ENCODE measurements at places on chromosomes 3 and 15. TPM values are rescaled to one million over a fixed set of nuclear protein-coding genes. Genes with fewer than 3 reads are reported as not detected.

- H3K4me1 ChIP-seq: peaks cover 8% of the 10 kb centered on the region
- peaks cover 52% of the 10 kb centered on the region for H3K27me3 ChIP-seq
- DNase-seq: no peak
- no peak overlapping the region for H3K4me3 ChIP-seq
These were observed 8.2 kb downstream of the GP5 start for GRCh38 chr3:194390835-194391234.

DNA sequence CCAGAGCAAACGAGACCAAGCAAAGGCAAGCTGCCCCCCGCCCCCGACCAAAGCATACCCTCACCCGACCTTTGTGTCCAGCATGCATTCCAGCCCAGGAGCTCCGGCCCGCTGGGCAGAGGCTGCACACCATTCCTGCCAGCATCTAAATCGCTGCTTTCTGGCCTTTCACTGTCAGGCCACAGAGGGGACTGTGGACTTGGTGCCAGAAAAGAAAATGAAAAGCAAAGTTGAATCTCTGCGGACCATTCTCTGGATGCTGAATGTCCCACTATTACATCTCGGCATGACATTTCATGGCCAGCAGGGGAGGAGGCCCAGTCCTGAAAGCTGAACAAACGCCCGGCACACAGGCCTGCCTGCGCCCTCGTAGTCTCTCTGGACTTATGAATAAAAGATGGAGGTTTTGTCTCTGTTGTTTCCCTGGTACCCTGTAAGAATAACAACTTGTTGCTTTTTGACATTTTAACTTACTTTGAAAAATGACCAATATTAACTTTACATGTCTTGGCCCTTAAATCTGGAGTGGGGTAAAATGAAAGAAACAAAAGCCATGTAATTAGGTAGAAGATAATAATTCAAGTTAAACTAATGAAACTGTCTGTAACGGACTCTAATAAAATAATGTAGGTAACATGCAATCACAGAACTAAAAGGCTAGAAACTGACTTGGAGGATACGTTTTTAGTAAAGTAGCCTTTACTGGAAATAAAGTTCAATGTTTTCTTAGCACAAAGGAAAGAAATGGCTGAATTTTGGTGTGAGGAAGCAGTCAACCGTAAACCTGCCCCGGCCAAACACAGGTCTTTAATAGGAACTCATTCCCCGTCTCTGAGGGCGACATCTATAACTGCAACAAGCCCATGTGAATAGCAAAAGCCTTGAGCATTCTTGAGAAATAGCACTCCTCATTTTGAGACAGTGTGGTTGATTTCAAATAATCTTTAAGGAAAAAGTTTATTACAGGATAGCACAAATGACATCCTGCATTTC lies 12.7 kb downstream of the IL17RD start:
- no peak overlapping the region for H3K27ac ChIP-seq
- H3K36me3 ChIP-seq: no peaks in the 10 kb centered on the region
- H3K4me3 ChIP-seq: no peak overlapping the region
- no peaks in the 10 kb centered on the region for H3K4me1 ChIP-seq

DNA sequence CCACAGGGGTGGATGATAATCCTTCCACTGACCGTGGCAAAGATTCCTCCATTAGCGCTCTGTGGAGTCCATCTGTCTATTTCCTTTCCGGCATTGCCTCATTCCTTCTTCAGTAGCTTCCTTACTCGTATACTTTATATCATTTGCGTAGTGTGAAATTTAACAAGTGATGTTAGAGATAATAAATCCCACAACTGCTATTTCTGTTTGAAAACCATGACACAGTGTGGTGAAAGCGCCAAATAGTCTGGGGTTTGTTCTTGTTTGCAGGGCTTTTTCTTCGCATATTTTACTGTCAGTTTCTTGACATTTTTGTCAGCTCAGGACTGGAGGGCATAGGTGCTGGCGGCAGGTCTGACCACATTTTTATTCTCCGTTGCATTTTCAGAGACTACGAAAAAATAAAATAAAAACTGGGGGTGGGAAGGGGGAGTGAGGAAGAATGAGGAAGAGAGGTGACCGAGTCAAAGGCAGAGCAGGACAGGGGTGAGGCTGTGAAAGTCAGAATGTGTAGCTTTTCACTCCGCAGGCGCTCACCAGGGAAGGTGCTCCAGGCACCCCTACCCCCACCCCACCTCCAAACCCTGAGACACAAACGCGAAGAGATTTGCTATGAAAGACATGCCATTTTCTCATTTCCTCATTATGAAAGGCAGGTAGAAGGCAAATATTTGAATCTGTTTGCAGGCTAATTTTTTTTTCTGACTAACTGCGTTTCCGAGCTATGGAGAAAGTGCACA lies 965.0 kb downstream of the MCTP2 start:
- DNase-seq: no peak
- H3K4me3 ChIP-seq: no peak overlapping the region
- H3K27ac ChIP-seq: no peak overlapping the region
- H3K36me3 ChIP-seq: peaks cover 6% of the 10 kb centered on the region
- peaks cover 25% of the 10 kb centered on the region for H3K27me3 ChIP-seq

DNA sequence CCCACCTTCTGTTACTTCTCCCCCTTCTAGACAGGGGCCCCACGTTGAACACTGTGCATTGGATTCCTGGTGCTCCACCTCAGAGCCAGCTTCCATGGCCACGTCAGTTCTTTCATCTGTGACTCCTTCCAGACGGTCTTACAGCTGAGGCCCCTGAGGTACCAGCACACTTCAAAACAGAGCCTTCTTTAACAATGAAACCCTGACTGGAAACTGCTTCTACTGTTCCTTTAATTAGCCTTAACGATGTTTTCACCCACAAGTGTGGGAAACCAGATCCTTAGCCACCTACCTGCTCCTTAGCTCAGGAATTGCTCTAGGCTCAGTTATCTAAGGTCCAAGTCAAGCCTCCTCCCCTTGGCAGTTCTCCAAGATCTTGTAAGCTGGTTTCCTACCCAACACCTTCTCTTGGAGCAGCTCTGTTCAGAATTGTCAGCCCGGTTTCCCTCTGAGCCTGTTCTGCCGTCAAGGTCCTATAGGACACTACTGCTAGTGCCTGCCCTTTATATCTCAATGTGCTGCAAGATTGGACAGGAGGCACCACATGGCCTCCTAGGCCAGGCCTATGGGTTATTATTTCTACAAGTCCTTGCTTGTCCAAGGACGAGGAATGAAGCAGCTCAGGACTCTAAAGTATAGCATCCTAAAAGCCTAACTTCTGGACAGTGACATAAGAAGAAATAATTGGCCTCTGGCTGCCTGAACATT lies 80.7 kb downstream of the FMN1 start:
- no peak overlapping the region for H3K4me3 ChIP-seq
- no peak overlapping the region for H3K27ac ChIP-seq
- DNase-seq: no peak
- H3K36me3 ChIP-seq: no peaks in the 10 kb centered on the region

- no peaks in the 10 kb centered on the region for H3K36me3 ChIP-seq
- no peak overlapping the region for H3K27ac ChIP-seq
- H3K4me1 ChIP-seq: no peaks in the 10 kb centered on the region
- H3K4me3 ChIP-seq: no peak overlapping the region
- no peak for DNase-seq
These were observed 255.8 kb downstream of the MFSD1 start for GRCh38 chr3:159057621-159058020.

Gene DAZL
- not detected for total RNA-seq

DNA sequence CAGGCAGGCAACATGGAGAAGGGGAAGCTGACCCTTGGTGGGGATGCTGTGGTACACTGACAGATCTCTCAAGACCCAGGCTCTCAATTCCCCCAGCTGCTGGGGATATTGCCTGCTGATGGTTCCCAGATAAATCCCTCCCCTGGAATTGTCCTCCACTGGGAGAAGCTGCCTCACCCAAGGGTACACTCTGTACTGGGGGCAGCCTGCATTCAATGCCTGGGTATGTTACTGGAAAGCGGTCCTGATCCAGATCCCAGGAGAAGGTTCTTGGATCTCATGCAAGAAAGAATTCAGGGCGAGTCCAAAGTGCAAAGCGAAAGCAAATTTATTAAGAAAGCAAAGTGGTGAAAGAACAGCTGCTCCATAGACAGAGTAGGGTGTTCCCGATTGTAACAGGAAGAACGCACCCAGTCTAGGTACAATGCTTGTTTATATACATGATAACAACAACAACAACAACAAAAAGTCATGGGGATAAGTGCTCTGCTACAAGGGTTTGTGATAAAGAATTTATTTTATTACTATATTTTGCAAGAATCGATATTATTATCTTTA lies 591.5 kb upstream of the ADAMTS9 start:
- H3K27me3 ChIP-seq: no peaks in the 10 kb centered on the region
- no peaks in the 10 kb centered on the region for H3K36me3 ChIP-seq
- H3K4me3 ChIP-seq: no peak overlapping the region
- H3K27ac ChIP-seq: no peak overlapping the region
- H3K4me1 ChIP-seq: no peaks in the 10 kb centered on the region
- no peak for DNase-seq

Gene CFAP44
- 11.5 TPM for total RNA-seq

GRCh38 chr3:153032891-153033290 lies 129.1 kb upstream of the RAP2B start:
- H3K27ac ChIP-seq: no peak overlapping the region
- peaks cover 25% of the 10 kb centered on the region for H3K27me3 ChIP-seq
- H3K36me3 ChIP-seq: no peaks in the 10 kb centered on the region
- H3K4me3 ChIP-seq: no peak overlapping the region
- no peak for DNase-seq

DNA sequence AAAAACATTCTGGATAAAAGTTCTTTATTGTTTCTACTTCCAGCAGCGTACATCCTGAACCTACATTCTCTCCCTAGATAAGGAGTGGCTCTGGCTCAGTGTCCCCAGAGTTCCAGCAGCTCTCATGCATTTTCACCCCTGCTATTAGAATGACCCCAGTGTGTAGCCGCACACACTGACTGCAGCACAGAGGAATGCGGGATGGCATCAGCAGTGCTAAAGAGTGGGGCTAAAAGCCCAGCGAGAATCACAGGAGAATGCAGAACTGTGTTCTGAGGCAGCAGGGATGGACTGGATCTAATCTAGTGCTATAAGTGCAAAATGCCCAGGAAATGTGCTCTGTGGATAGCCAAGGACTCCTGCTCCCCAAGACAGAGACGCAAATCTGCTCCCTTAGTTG lies 66.4 kb upstream of the TJP1 start:
- DNase-seq: no peak
- H3K36me3 ChIP-seq: no peaks in the 10 kb centered on the region
- no peaks in the 10 kb centered on the region for H3K4me1 ChIP-seq
- H3K27ac ChIP-seq: no peak overlapping the region
- peaks cover 27% of the 10 kb centered on the region for H3K27me3 ChIP-seq

DNA sequence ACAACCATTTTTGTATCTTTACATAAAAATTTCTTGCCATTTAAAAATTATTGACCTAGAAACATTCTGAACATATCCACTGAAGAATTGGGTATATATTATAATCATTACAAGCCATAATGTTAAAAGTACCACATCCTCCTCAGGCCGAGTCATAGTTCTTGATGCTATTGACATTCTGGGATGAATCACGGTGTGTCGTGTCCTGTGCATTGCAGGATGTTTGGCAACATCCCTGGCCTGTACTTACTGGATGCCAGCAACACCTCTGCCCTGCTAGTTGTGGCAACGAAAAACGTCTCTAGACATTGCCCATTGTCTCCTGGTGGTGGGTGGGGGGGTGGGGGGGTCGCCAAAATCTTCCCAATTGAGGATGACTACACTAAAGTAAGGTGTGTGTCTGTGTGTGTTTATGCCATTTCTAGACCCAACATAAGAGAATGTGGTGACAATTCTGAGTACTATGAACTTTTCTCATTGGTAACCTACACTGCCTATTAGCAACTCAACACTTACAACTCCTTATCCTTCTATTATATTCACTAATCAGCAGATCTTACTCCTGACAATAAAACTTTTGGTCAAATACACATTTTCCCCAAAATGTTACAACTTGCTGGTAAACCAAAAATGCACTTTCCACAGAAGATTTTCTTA lies 471.6 kb downstream of the FOXP1 start:
- H3K4me3 ChIP-seq: peak overlapping the region; percentile 37
- DNase-seq: peak; percentile 69
- peaks cover 51% of the 10 kb centered on the region for H3K4me1 ChIP-seq

Gene REC114
- not detected for total RNA-seq

Gene SLC15A2
- total RNA-seq: 5.3 TPM

GRCh38 chr15:80389370-80389769 lies 14.8 kb upstream of the ARNT2 start:
- no peaks in the 10 kb centered on the region for H3K36me3 ChIP-seq
- DNase-seq: no peak
- H3K27me3 ChIP-seq: peaks cover 17% of the 10 kb centered on the region

DNA sequence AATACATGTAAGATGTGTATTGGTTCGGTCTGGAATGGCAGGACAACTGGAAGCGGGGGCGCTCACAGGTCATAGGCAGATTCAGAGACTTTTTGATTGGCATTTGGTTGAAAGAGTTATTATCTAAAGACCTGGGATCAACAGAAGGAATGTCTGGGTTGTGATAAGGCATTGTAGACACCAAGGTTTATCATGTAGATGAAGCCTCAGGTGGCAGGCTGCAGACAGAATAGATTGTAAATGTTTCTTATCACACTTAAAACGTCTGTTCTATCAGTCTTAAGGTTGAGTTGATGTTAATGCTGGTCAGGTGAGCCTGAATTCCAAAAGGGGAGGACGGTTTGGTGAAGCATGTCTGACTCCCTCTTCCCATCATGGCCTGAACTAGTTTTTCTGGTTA lies 295.9 kb upstream of the PROK2 start:
- no peak for DNase-seq
- peaks cover 6% of the 10 kb centered on the region for H3K36me3 ChIP-seq
- H3K27me3 ChIP-seq: peaks cover 2% of the 10 kb centered on the region
- no peak overlapping the region for H3K27ac ChIP-seq
- H3K4me3 ChIP-seq: no peak overlapping the region

Gene ZNF501
- 3.2 TPM for total RNA-seq

DNA sequence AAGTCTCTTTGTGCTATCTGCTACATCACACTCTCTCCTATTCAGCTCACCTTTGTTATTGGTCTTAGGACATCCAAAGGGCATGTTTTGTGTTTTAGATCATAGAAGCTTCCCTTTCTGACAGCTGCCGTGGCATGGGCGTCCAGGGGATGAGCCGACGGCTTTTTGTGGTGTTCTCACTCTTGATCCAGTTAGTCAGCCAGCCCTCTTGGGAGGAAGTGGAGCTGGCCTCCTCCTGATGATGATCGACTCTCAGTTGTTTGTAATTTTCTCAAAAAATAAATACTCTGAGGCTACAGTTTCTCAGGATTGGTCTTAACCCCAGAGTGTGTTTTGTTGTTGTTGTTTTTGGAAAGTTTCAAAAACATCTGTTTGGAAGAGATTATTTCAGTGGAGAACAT lies 34.4 kb downstream of the BOC start:
- H3K36me3 ChIP-seq: no peaks in the 10 kb centered on the region
- DNase-seq: no peak
- H3K4me1 ChIP-seq: peaks cover 42% of the 10 kb centered on the region

Gene LINGO1
- total RNA-seq: not detected

GRCh38 chr3:37779289-37780152 lies 82.2 kb upstream of the CTDSPL start:
- DNase-seq: no peak
- H3K4me1 ChIP-seq: no peaks in the 10 kb centered on the region
- H3K36me3 ChIP-seq: no peaks in the 10 kb centered on the region
- peaks cover 6% of the 10 kb centered on the region for H3K27me3 ChIP-seq
- H3K27ac ChIP-seq: no peak overlapping the region
- no peak overlapping the region for H3K4me3 ChIP-seq

All from natural killer cell treated with Interleukin-12 subunit alpha and Interleukin-12 subunit beta and Interleukin-15 and Interleukin-18, amount 100 ng/mL, for 72 hours (primary cell).